H54 (cell line): ENCODE measurements at places on chromosomes 2 and 18.
A peak's percentile ranks its signal among the peaks of the same experiment; 100 is the strongest.

- no peak for DNase-seq
Measured at GRCh38 chr2:147351784-147352183, 493.0 kb upstream of the ACVR2A start.

- no peak for DNase-seq
Measured at GRCh38 chr2:225090746-225091145, 48.5 kb upstream of the DOCK10 start.

GRCh38 chr2:54652540-54652939 lies 70.9 kb upstream of the EML6 start:
- no peak for DNase-seq

GRCh38 chr2:44967727-44968432 lies 26.4 kb downstream of the SIX3 start:
- DNase-seq, result no peak

- DNase-seq, result no peak
Measured at GRCh38 chr2:172726172-172726735, 9.4 kb upstream of the RAPGEF4 start.

DNA sequence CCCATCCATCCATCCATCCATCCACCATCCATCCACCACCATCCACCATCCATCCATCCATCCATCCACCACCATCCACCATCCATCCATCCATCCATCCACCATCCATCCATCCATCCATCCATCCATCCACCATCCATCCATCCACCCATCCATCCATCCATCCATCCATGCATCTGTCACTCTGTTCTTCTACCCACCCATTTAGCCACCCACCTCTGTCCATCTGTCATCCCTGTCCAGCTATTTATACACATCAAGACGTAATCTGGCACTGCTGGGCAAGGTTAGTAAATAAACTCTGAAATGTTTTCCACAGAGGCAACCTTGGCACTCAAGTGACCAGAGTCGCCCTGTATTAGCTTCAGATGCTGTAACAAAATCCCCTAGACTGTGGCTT lies 120.9 kb downstream of the RTP5 start:
- no peak for DNase-seq

GRCh38 chr2:171217330-171217729 lies 56.6 kb upstream of the TLK1 start:
- no peak for DNase-seq

- no peak for DNase-seq
Measured at GRCh38 chr2:99545604-99546003, 55.8 kb upstream of the REV1 start.

DNA sequence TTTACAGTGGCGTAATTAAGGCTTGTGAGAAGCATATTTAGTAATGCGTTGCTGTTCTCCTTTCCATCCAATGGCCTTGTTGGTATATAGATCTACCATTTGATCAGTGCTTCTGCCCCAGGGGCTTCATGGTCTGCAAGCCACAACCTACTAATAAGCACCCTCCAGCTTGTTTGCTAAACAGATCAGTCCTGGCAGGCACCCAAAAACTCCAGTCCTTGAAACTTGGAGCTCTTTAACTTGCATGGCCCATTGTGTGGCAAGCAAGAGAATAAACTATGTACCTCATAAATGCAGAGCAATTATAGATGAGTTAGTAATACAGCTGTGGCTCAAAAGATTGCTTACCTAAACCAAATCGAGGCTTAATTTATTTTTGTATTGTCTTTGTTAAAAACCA lies 158.5 kb downstream of the FTCDNL1 start:
- no peak for DNase-seq

DNA sequence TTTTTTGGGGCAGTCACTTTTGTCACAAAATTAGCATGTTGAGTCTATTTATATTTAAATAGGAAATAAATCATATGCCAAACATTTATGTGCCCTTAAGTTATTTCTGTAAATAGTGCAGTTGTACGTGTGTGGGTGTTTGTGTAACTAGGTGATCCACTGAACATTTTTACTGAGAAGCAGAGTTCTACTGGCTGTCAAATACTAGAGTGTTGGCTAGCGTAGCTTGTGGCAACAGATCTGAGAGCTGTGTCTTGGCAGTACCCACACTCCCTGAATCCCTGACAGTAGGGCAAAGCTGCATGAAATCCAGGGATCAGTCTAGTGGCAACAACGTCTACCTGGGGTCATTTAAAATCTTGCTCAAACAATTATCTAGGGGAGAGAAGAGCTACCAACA lies 273.1 kb upstream of the SLC8A1 start:
- no peak for DNase-seq

DNA sequence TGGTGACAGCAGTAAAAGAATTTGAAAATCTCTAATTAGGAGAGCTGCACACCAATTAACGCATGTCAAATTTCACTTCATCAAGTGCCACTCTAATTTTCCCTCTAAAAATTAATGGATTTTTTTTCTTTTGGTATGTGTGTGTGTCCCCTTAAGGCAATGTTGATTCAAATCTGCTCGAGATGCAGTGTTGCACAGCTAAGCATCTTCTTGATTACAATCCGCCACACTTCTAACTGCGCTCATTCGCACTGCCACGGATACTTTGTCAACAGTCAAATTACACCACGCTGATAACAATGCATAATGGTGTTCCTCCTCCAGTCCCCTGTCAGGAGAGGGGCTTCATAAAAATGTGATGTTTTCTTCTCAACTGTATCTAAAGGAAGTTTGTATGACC lies 261.4 kb downstream of the MEIS1 start:
- DNase-seq, result no peak

GRCh38 chr2:21042958-21043743 lies 722 bp downstream of the APOB start:
- peak; percentile 56 for DNase-seq

DNA sequence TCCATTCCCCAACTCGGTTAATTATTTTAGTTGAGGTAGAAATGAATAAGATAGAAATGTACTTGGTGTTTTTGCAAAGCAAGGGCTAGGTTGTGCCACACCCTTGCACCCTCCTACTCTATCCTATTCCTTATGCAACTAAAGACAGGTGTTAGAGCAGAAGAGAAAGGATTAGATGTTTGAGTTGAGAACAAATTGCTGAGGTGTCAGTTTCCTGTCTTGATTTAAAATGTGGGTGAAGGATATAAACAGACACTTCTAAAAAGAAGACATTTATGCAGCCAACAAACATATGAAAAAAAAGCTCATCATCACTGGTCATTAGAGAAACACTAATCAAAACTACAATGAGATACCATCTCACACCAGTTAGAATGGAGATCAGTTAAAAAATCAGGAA lies 1256.2 kb downstream of the CNTNAP5 start:
- DNase-seq, result no peak

GRCh38 chr2:149000158-149000938 lies 38.2 kb upstream of the LYPD6B start:
- no peak for DNase-seq

DNA sequence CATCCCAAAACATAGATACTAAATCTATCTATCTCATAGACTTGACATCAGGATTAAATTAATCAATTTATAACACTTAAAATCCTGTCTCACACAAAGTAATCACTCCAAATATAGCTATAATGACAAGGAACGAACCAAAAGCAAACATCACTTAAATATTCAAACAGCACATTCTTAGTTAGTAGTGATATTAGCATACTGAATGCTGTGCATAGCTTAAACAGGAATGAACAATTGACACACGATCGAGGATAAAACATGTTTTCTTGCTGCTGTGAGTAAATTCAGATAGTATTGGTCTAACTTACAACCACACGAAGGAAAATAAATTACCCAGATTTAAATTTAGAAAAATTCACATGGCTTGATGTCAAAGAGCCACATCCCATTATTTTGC lies 58.9 kb upstream of the SNTG2 start:
- no peak for DNase-seq

- DNase-seq, result peak; percentile 10
Measured at GRCh38 chr2:160836755-160837154, 323.5 kb upstream of the TANK start.

DNA sequence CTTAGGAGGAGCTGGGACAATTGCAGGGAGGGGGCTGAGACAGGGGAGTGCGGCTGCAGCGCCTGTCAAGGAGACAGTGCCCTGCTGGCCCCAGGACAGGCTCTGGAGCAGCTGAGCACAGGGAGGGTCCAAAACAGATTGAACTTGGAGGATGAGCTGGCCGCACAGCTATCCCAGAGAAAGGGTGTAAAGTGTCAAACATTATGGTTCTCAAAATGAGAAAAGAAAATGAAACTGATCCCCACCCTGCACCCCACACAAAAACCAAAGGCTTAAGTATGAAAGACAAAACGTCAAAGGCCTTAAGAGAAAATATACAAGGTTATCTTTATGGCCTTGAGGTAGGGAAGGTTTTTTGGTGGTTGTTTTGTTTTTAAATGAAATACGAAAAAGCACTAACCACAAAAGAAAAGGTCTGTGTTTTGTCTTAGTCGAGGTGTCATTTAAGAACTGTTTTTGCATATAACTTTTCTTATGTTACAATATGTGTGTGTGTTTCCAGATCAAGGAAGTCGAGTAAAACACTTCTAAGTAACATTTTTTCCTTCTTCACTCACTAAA lies 111.8 kb downstream of the HDAC4 start:
- DNase-seq, result no peak

DNA sequence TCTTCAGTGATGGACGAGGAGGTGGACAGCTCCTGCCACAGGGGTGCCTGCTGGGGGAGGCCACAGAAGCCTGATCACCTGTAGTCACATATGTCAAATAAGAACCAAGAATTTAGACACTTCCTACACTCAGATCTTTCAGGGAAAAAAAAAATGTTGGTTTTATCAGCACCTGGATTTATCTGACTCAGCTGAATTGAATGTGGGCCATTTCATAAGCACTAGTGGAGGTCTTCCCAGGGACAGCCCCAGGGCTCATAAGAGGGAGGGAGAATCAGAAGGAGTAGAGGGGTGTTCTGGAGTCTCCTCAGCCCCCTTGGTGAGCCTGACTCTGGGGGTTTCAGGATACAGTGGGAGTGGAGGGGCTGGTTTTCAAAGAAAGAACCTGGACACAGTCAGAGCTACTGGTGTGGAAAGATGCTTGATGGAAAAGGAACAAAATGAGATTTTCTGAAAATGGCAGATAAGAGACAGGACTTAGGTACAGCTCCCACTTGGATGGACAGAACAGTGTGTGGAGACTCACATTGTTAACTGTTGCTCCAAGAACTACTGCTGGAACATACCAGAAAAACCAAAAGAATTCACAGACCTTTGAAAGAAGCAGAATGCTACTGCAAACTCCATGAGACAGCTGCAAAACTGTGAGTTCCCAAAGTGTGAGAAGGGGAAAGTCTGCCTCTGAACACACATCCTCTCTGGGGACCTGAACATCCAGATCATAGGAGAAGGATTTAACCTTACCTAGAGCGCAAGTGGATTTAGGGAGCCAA lies 45.4 kb downstream of the LCT start:
- DNase-seq, result no peak

DNA sequence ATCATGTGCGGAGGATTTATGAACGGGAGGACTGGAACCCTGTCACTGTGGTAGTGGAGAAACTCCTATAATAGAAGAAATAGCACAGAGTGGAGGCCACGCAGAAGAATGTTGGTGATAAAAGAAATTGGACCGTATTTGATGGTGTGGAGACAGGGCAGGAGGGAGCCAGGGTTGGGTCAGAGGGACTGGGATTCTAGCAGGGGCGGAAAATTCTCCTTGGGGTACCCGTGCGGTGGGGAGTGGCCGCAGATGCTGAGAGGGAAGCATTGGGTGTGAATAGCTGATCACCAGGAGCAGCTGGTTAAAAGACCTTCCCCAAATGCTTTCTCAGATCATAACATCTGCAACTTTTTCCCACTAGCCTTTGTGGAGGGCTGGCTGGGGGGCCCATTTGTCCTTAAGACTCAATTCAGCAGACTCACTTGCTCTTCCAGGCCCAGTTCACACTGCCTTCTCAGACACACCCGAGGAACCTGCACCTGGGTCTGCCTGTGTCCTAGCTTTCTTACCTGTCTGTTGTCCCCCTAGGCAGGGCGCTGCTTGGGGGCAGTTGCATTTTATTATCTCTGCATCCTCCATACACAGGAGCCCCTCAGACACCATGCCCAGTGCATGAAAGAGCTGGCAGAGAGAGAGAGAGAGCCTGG lies 7.1 kb downstream of the SH3BP4 start:
- DNase-seq, result no peak

DNA sequence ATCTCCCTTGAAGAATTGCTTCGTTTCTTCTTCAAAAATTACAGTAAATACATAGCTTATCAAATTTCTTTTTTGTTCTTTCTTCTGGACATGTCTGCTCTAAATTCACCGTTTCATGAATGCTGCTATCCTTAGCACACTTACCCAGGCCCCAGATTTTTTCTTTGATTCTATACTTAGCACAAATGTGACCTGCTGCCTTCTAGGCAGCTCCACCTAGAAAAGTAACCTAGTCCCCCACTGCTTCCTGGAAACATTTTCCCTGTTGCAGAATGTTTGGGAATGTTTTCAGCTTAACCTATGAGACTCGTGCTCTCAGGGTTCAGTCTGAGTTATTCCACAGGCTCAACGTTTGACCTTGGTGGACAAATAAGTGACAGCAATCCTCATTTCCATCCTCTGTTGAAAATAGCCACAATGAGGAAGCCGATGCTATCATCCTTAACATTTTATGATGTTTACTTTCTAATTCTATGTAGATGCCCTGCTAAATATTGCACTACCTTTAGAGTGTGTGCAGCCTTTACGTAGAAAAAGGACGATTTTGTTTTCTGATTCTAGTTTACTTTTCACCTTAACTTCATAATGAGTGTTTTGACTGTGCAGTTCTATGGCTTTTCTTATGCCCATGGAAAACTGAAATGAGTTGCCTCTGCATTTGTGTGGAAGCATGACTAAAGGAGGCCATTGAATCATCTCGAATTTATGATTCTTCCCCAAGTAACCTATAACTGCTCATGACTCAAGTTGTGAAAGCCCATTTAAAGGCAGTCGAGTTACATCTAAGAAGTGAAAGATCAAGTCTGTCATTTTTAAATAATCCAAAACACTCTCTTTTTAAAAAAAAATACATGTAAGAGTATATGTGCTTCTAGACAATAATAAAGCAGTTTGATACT lies 47.7 kb downstream of the TMEM182 start:
- DNase-seq, result no peak

DNA sequence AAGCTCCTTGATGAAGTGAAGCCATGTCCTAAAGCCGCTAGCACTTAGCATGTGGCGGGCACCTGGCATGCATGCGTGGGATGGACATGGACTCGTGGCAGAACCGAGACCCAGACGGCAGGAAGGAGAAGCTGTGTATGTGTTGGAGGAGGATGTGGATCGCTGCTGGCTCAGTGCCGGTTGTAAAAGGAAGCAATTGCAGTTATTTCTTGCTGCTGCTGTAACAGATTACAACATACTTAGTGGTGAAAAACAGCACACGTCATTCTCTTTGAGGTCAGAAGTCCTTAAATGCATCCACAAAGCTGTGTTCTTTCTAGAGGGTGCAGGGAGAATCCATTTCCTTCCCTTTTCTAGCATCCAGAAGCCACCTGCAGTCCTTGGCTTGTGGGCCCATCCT lies 74.6 kb downstream of the AGAP1 start:
- DNase-seq, result no peak

GRCh38 chr2:130823886-130824491 lies 12.7 kb upstream of the ARHGEF4 start:
- no peak for DNase-seq

- DNase-seq, result no peak
Measured at GRCh38 chr18:59900222-59901128, 679 bp downstream of the PMAIP1 start.

GRCh38 chr2:222514901-222515300 lies 90.6 kb downstream of the SGPP2 start:
- DNase-seq, result no peak

GRCh38 chr18:80004600-80005342 lies 16.4 kb upstream of the TXNL4A start:
- DNase-seq, result no peak
